ENCODE measurements at places on chromosomes 13 and 19.

DNA sequence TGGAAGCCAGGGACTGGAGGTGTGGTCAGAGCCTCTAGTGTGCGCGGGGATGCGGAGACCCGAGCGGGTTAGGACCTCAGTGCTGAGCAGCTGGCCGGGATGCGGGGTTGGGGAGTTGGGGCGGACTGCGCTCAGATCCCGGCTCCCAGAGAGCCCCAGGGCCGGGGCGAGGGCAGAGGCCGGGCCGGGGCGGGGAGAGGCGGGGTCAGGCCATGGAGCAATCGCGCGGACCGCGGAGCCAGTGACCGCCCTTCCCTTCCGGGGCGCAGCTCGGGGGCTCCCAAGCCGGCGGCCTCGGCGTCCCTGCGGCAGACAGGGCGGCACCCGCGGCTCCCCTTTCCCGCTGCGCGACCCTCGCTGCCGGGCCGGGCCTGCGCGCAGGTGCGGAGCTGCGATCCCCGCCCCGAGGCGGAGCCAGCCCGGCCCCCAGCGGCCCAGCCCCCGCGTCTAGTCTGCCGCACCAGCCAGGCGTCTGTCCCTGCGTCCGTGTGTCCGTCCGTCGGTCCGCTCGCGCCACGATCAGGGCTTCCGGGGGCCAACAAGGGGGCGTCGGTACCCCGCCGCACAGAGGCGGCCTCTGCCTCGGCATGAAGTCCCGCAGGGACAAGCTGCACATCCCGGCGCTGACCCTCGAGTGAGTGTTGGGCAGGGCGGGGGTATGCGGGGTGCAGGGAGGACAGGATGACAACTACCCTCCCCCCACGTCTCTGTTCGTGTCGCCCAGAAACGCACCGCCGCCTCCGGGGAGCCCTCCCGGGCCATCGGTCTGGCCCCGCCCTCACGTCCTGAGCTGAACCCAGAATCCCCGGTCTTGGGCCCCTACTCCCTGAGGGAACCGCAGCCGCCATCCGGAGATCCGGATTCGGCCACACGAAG is 12.4 kb downstream of the MAST3 start:
- DNase-seq: no peak

DNA sequence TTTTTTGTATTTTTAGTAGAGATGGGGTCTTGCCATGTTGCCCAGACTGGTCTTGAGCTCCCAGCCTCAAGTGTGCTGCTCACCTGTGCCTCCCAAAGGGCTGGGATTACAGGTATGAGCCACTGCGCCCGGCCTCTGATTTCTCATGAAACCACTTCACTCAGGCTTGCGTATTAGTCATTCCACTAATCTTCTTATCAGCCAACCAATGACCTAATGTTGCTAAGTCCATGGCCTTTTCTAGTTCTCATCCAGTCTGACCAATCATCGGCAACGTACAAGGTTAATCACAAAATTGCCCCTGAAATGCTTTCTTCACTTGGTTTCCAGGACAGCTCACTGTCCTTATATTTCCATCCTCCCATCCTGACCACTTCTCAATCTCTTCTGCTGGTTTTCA is 605.3 kb upstream of the SLC10A2 start:
- no peak for DNase-seq

- DNase-seq: no peak
These were observed 14.6 kb upstream of the CLC start for GRCh38 chr19:39752390-39752789.

DNA sequence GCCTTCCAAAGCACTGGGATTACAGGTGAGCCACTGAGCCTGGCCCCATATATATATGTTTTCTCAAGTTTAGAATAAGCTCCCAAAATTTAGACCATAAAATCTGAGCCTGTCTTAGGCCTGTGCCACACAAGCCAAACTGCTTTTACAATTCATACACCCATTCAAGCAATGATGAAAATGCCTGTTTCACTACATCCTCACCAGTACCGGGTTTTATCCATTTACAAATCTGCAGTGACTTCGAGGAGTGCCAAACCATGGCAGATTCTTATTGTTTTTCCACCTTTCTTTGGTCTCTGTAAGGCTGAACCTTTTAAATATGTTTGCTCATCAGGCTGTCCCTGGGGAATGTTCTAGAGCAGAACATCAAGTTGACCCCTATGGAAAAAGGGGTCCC is 9.6 kb upstream of the NFIC start:
- no peak for DNase-seq

GRCh38 chr19:42295831-42296525 is 6.0 kb upstream of the PRR19 start:
- DNase-seq: peak; percentile 71

DNA sequence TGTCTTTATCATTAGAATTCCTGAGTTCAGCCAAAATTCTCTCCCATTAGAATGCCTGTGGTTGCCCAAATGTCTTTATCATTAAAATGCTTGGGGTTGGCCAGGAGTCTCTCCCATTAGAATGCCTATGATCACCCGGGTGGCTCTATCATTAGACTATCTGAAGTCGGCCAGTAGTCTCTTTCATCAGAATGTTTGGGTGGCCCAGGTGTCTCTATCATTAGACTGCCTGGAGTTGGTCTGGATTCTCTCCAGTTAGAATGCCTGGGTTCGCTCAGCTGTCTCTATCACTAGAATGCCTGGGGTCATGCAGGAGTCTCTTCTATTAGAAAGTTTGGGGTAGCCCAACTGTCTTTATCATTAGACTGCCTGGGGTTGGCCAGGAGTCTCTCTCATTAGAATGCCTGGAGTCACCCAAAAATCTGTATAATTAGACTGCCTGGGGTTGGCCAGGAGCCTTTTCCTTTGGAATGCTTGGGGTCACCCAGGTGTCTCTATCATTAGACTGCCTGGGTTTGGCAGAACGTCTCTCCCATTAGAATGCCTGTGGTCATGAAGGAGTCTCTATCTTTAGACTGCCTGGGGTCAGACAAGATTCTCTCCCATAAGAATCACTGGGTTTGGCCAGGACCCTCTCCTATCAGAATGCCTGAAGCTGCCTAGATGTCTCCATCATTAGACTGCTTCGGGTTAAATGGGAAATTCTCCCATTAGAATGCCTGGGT is 1478.3 kb downstream of the UQCRFS1 start:
- DNase-seq: no peak

- no peak for DNase-seq
These were observed 142.5 kb upstream of the TRPC4 start for GRCh38 chr13:38012096-38012495.

GRCh38 chr19:662962-663681 is at the start of gene RNF126:
RNF126 (minus strand) TSS chr19:663214; CDS start chr19:663121, 93 bp downstream.
- DNase-seq: peak; percentile 90

GRCh38 chr19:40605216-40605971 is 4.2 kb downstream of the LTBP4 start:
- peak; percentile 66 for DNase-seq

DNA sequence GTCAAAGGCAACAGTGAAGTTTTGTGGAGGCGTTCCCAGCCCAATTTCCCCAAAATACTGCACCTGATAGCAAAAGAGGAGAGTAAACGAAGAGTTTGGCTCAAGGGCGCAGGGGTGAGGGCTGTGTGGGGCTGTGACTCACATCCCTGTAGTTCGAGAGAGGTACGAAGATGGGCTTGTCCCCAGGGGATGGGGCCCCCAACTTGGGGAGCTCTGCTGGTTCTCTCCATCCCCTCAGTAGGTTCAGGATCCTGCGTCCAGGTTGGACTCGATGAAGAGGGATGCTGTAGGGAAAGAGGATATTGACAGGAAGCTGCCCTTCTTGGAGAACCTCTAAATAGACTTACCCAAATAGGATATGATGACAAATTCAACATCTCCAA is 3.4 kb downstream of the NAPSA start:
- DNase-seq: no peak

DNA sequence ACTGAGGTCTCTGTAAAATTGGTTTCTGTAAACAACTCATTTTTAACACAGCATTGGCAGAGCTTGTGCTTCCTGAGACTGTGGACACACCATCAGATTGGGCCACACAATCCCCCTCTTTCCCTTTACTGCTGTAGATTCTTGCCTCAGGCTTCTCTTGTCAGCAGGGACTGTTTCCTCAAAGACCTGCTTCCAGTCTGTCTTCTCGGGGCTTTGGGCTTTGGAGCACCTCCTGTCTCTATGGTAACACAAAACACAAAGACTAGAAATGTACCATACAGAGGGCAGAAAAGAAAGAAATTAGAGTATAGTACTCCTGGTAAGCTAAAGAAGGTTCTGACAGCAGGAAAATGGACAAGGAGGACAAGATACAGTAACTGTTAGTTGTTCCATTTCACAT is 484.5 kb downstream of the DIAPH3 start:
- no peak for DNase-seq

GRCh38 chr19:55673889-55674288 is 1.1 kb upstream of the EPN1 start:
- DNase-seq: no peak

Measured in common myeloid progenitor, CD34-positive (primary cell).